ENCODE measurements at places on chromosomes 4 and X.

DNA sequence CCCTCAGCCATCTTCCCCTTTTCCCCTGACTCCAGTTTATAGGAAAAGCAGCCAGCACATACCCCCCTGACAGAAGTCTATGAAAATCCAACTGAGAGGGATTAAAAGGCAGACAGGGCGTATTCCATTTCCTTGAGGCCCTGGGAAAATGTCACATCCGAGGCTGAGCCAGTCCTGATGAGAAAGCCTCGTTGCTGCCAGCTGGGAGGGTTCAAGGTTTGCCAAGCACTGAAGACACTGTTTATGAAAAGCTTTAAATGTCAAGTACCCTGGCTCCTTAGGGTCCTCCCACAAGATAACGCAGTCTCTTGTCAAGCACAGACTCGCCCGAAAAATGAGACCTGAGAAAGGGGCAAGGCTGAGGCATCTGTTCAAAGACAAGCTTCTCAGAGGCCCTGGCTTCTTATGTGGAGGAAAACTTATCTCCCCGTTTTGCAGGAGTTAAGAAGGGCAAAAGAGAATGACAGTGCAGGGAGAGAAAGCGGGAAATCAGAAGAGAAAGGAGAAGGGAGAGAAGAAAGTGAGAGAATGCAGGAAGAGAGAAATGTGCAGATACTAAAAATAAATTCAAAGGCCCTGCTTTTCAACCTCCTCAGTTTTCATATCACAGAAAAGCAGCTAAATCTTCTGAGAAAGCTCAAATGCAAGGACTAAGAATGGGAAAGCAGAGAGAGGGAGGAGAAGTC lies 44.7 kb downstream of the SCD5 start:
- no peak for DNase-seq

- no peak for DNase-seq
Measured at GRCh38 chrX:37813570-37813969, 33.7 kb downstream of the CYBB start.

DNA sequence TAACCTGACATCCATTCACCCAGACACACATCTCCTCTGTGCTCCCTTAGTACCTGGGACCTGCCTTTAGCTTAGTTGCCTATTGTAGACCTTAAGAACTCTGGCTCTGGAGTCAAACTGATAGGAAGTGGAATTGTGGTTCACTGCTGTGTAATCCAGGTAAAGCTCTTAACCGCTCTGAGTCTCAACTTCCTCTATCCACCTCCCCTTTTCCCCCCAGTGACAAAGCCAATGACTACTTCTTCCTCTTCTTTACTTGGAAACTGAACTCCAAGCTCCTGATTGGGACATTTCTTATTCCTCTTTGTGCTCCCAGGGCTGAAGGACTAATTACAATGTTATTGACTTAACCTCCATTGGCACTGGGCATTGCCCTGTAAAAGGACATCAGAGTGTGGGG lies 94.1 kb downstream of the DRD5 start:
- DNase-seq = peak; percentile 5

DNA sequence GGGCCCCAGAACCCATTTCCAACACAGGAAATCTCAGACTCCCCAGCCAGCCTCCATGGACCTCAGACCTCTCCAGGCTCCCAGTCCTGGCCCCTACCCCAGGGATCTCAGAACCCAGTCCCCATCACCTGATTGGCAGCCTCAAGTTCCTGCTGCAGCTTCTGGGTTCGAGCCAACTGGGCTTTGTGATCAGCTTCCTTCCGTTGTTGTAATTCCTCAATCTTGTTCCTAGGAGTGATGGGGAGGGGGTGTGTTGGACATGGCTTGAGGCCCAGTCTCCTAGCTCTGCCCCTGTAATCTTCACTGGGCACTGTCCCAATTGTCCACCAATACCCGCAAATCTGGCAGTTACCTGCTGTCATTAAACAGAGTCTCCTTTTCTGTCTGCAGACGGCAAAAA lies 12.6 kb downstream of the GRIPAP1 start:
- DNase-seq = no peak

DNA sequence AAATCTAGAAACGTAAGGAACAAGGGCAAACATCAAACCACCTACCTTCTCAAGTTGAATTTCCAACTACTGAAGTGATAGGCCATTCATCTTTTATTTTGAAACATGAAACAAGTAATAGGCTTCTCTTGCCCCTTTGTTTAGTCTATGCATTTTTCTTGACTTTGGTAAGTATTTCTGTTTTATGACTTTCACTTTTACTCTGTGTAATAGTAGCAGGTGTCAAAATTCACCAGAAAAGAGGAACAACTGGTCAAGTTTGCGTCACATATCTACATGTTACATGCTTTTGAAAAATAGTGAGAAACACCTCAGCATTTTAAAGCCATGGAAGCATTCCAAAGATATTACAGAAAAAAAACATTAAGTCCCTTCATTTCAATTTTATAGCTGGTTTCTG lies 157.1 kb upstream of the FTHL17 start:
- peak; percentile 23 for DNase-seq

DNA sequence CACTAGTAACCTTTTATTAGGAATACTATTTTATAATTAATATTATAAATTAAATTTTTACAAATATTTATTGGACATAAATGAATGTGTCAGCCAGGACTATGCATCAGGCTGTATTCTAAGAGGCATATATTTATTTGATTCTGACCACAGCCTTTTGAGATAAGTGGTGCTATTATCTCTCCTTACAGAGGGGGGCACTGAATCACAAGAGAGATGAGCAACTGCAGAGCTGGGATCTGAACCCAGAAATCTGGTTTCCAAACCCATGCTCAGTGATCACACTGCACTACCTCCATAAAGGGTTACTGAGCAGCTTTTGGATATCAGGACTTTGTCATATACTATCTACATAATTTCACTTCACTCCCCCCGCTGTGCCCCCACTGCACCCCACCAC lies 322.0 kb downstream of the TMA16 start:
- no peak for DNase-seq

DNA sequence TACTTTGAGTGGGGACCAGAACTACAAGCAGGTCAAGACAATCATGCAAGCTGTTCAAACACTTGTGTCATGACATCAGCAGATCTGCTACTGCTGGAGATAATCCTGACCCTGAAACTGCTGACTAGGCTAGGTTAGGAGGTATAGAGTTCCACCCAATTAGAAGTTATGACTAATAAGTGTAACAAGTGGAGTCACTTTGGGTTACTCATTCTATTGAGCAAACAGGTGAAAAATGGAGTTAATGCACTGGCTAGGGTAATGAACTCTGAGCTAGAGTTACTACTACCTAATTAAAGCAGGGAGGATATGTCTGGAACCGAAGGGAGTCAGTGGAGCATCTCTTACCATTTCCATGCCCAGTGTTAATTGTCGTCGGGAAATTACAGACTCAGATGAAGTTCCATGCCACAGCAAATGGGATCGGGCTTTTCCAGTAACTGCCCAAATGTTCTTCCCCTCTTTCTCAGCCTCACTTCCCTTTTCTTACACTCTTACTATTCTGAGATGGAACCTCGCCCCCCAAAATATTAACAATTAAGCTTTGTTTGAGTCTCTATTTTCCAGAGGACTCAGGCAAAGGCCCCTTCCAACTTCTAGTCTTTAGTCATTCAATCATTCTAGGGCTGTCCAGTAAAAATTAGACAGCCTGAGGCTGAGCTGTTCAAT lies 19.8 kb upstream of the MANBA start:
- peak; percentile 35 for DNase-seq

GRCh38 chr4:57214654-57215411 lies 104.6 kb upstream of the IGFBP7 start:
- no peak for DNase-seq

- DNase-seq = no peak
Measured at GRCh38 chrX:151789179-151789800, 54.7 kb downstream of the CNGA2 start.

GRCh38 chrX:7184816-7185215 lies 36.9 kb upstream of the PUDP start:
- no peak for DNase-seq

DNA sequence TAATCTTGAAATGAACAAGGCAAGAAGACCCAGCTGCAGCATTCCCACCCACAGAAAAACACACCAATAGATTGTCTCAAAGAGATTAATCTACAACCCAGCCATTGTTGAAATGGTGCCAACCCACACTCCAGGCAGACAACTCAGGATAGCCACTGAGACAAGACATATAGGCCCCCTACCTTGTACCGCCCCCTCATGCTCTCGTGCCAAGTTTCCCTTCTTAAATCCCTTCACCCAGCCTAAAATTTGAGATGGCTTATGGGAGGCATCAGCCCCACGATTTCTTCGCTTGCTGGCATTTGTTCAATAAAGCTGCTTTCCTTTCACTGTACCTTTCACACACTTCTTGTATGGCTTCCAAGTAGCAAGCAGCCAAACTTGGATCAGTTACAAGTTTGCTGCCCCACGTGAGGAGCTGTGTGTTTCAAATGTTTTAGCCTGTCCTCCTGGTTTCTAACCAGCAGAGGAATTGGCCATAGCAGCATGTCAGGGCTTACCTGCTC lies 1754.1 kb downstream of the C4orf33 start:
- no peak for DNase-seq

DNA sequence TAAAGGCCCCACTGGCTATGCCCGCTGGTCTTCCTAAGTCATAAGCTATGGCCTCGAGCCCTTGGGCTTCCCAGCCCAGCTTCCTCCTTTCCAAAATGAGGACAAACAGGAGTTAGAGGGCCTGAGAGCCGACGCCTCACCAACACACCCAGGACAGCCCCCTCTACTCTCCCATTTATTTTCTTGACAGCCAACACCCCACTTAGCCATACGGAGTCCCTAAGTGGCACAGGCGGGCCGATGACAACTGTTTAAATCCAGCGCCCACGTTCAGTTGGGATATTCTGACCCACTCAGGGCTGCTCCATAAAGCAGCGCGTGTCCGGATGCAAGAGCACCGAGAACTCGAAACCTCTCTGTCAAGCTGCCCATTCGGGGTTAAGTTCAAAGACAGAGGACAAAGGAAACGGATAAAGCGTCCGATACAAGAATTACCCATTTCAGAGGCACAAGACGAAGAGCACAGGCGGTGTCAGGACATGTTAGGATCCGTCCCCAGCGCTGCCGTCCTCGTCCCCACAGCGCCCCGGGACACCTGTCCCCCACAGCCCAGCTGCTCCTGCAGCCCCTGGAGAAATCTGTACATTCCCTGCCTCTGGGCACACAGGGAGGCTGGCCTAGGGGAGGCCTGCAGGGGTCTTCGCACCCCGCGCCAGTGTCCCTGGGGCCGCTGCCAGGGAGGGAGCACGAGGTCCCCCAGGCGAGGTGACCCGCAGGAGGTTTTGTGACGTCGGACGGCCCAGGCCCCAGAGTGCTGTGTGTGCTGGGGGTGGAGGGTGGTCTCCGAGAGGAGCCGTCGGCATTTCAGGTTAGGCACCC lies 1.2 kb downstream of the PRKX start:
- peak; percentile 30 for DNase-seq

DNA sequence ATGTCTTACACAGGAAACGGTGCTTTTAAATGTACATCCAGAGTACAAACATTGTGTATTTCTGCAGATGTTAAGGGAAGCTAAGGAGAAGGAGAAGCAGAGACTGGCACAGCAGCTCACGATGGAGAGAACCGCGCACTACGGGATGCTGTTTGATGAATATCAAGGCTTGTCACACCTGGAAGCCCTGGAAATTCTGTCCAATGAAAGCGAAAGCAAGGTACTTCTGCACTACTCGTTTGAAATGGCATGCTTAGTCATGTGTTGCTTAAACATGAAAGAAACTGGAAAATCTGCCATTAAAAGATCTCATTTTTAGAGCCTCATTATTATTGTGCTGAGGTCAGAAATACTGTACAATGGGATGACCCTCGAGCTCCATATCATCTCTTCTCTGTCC lies 47.2 kb downstream of the FAM114A1 start:
- peak; percentile 27 for DNase-seq

- DNase-seq = no peak
Measured at GRCh38 chrX:22534643-22535042, 261.9 kb downstream of the CBLL2 start.

DNA sequence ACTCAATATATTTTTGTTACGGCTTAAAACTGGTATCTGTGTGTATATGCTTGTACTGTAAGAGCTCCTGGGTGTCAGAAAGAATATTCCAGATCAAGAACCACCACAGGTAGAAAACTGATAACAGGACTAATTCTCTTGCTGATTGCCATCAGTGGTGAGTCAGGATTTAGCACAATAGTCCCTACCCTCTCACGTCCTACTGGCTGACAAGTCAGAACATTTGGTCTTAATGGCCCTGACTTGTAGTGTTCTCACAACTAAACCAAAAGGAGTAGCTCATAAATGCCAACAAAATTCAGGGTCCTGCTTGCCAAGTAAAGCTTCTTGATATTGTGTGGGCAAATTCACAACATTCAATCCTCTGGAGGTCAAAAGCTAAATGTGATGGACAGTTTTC lies 105.2 kb upstream of the MAB21L2 start:
- peak; percentile 3 for DNase-seq

- DNase-seq = no peak
Measured at GRCh38 chrX:151791961-151792360, 57.4 kb downstream of the CNGA2 start.

Measured in activated CD4-positive, alpha-beta T cell treated with anti-CD3 and anti-CD28 coated beads, Interleukin-2, Interleukin-6, amounts not matched to agents 100 ng/mL and 50 ng/mL, durations not matched to agents 16 hours and 8 hours (primary cell).